Airway epithelial cell (primary cell): ENCODE measurements at places on chromosomes 7 and 10. TPM values are rescaled to one million over a fixed set of nuclear protein-coding genes. Genes with fewer than 3 reads are reported as not detected.

Gene HGF
- total RNA-seq: 0.23 and 0.49 TPM in 2 replicates

Gene MNX1
- 0.09 TPM in 1 of 2 replicates, not detected in the other for total RNA-seq

Gene PAX4
- total RNA-seq: not detected in 2 replicates

Gene CTTNBP2
- 1.0 and 2.5 TPM in 2 replicates for total RNA-seq

Gene TBC1D12
- total RNA-seq: 6.7 and 8.2 TPM in 2 replicates

Gene ANKRD30A
- not detected in 2 replicates for total RNA-seq

Gene SPDYE6
- total RNA-seq: not detected in 2 replicates

Gene OR2A42
- total RNA-seq: not detected in 2 replicates

Gene OR6B1
- not detected in 2 replicates for total RNA-seq

Gene MICALL2
- total RNA-seq: 20.7 and 31.0 TPM in 2 replicates

Gene OIT3
- total RNA-seq: not detected in 2 replicates

Gene OR2A5
- not detected in 2 replicates for total RNA-seq

Gene ACTL6B
- not detected in 2 replicates for total RNA-seq

Gene CYP3A4
- 0.14 TPM in 1 of 2 replicates, not detected in the other for total RNA-seq

Gene DDC
- total RNA-seq: not detected in 2 replicates
